Osteocyte (in vitro differentiated cells): ENCODE measurements at places on chromosomes 16 and 17.

DNA sequence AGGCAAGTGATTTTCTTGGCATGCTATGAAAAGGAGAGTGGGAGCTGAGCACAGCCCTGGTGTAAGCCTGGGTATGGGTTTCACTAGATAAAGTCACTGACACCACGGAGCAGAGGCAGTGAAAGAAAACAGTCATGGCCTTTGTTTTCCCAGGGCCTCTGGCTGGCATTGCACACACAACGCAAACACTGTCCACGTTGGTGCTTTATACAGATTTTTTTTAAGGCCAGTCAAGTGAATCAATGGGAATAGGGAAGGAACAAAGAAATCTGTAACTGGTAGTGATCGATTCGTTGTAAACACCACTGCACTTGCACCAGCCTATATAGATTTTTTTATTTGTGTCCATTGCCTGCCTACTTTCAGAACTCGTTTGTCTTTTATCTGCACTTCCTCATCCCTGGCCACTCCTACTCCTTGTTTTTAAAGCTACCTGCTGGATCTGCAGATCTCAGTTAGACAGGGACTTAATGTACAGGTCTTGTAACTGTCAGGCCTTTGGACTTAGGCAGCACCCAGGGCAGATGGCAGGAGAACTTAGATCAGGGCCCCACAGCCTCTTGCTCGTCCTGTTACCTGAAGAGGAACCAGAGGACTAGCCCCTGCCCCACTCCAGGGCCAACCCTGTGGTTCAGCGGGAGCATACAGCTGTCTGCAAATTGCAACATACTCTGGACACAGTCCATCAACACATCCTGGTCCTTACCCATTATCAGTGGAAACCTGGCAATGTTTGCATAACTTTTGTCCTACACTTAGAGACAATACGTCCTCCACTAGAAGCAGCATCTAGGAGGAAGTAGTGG, 10.6 kb upstream of the TMIGD1 start:
- peak overlapping the region; percentile 47 for H3K27ac ChIP-seq
- no peak overlapping the region for H3K4me3 ChIP-seq
- no peak for DNase-seq
- peaks cover 38% of the 10 kb centered on the region for H3K4me1 ChIP-seq
- H3K27me3 ChIP-seq: peaks cover 5% of the 10 kb centered on the region

GRCh38 chr17:80030730-80031410, 4.8 kb downstream of the TBC1D16 start:
- H3K27ac ChIP-seq: no peak overlapping the region
- no peak overlapping the region for H3K4me3 ChIP-seq
- DNase-seq: no peak
- H3K4me1 ChIP-seq: peaks cover 46% of the 10 kb centered on the region

DNA sequence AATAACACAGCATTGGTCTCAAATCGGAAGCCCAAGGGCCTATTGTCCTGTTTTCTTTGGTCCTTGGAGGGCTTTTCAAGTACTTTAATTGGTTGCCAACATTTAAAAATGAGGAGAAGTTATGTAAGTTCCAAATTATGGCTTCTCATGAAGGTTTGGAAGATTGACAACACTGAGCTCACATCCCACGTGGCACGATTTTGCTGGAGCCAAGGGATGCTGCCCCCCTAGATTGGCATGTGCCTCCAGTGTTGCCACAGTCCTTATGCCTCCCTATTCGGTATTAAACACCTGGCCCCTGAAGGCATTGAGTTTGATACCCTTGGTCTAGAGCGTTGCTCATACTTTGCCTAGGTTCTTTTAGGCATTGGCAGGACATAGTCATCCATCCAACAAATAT, 108.0 kb downstream of the ZNF18 start:
- H3K36me3 ChIP-seq: no peaks in the 10 kb centered on the region
- H3K27ac ChIP-seq: no peak overlapping the region
- DNase-seq: no peak
- H3K4me3 ChIP-seq: no peak overlapping the region
- H3K27me3 ChIP-seq: no peaks in the 10 kb centered on the region

DNA sequence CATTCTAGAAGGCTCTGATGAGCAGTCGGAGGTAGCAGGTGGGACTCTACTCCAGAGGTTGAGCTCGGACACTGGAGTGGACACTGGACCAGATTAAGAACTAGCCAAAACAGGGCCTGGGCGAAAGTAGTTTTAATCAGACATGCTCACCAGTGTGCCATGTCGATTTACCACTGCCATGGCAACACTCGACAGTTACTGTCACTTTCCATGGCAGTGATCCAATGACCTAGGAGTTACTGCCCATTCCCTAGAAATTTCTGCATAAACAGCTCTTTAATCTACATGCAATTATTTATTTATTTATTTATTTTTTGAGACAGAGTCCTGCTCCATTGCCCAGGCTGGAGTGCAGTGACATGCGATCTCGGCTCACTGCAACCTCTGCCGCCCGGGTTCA, 7.2 kb upstream of the METTL9 start:
- no peak overlapping the region for H3K4me3 ChIP-seq
- H3K27ac ChIP-seq: no peak overlapping the region
- peaks cover 2% of the 10 kb centered on the region for H3K4me1 ChIP-seq

DNA sequence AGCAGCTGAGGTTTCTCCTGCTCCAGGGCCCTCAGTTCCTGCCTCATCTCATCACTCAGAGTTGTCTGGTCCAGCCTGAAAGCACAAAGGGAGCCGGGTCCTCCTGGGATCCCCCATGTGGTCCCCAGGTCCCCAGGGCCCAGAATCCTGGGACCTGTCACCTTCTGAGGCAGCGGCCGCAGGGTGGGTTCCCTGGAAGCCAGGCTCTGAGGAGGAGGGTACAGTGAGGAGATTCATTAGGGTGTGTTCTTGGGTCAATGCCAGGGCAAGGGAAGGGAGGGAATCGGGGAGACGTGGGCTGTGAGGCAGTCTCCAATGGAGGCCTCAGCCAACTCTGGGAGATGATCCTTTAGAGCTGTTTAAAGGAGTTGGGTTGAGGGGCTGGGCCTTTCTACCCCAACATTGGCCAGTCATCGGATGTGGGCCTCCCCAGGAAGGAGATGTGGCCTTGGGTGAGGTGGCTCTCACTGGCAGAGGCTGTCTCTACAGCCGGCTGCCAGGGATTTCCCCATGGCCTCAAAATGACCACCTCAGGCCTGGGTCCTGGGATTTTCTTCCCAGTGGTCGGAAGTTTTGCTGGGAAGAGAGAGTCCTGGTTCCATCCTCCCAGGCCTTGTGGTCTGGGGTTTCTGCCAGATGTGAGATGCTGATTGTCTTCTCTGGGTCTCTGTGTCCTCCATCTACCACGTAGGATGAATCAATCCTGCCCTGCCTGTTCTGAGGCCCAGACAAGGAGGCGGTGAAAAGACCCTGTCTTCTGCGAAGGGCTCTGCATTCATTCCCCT, 47.3 kb downstream of the NLRP1 start:
- H3K4me3 ChIP-seq: no peak overlapping the region
- H3K4me1 ChIP-seq: no peaks in the 10 kb centered on the region
- DNase-seq: no peak
- no peaks in the 10 kb centered on the region for H3K36me3 ChIP-seq
- no peak overlapping the region for H3K27ac ChIP-seq
- no peaks in the 10 kb centered on the region for H3K27me3 ChIP-seq

DNA sequence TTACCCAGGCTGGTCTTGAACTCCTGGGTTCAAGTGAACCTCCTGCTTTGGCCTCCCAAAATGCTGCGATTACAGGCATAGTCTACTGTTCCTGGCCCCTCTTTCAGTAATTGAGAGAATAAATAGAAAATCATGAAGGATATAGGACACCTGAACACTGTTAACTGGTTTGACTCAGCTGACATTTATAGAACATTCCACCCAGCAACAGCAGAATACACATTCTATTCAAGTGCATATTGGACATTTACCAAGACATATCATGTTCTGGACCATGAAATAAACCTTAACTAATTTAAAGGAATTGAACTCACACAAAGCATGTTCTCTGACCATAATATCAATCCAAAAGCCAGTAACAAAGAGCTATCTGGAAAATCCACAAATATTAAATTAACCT, 19.8 kb upstream of the BAIAP2 start:
- peaks cover 12% of the 10 kb centered on the region for H3K36me3 ChIP-seq
- H3K4me3 ChIP-seq: no peak overlapping the region

DNA sequence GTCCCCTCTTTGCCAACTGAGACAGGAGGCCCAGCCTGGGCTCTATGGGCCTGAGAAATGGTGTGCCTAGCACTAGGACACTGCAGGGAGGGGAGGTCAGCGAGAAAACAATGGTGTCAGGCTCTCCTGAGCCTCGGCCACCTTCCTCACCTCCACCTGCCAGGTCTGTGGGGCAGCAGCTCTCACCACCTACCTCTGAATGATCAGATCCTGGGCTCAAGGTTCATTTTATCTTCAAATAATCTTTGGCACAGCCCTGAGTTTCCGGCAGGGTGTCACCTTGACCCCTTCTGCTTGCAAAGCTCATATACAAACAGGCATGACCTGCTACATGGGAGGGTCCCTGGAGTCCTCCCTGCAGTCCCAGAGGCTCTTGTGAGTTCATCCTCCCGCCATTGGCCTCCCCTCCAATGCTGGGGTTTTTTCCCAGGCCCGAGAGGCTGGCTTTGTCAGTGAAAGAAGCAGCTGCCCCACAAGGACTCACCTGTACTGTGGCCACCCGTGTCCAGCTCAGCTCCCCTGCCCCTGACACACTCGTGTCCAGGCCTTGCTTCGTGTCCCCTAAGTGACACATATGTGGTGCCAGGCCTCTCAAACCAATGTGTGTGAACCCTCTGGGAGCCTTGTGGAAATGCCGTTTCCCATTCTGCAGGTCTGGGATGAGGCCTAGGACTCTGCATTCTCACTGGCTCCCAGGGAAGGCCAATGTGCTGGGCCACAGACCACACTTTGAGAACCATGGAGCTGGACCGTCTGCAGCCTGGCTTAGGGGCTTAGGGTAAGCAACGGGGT, 176.8 kb upstream of the CIBAR2 start:
- no peak for DNase-seq
- peaks cover 45% of the 10 kb centered on the region for H3K4me1 ChIP-seq
- H3K36me3 ChIP-seq: no peaks in the 10 kb centered on the region
- H3K27ac ChIP-seq: no peak overlapping the region

- no peak overlapping the region for H3K27ac ChIP-seq
- DNase-seq: no peak
- H3K27me3 ChIP-seq: peaks cover 2% of the 10 kb centered on the region
- peaks cover 7% of the 10 kb centered on the region for H3K4me1 ChIP-seq
- no peaks in the 10 kb centered on the region for H3K36me3 ChIP-seq
- peak overlapping the region; percentile 10 for H3K4me3 ChIP-seq
Observed at GRCh38 chr16:2719328-2720063, 528 bp downstream of the PRSS27 start.

- peaks cover 34% of the 10 kb centered on the region for H3K36me3 ChIP-seq
- no peak overlapping the region for H3K27ac ChIP-seq
Observed at GRCh38 chr17:27621536-27621935, 9.5 kb upstream of the LGALS9 start.

GRCh38 chr17:9670596-9670995, 25.3 kb downstream of the USP43 start:
- no peak for DNase-seq
- no peak overlapping the region for H3K27ac ChIP-seq
- H3K36me3 ChIP-seq: peaks cover 7% of the 10 kb centered on the region
- H3K4me3 ChIP-seq: no peak overlapping the region
- no peaks in the 10 kb centered on the region for H3K27me3 ChIP-seq

DNA sequence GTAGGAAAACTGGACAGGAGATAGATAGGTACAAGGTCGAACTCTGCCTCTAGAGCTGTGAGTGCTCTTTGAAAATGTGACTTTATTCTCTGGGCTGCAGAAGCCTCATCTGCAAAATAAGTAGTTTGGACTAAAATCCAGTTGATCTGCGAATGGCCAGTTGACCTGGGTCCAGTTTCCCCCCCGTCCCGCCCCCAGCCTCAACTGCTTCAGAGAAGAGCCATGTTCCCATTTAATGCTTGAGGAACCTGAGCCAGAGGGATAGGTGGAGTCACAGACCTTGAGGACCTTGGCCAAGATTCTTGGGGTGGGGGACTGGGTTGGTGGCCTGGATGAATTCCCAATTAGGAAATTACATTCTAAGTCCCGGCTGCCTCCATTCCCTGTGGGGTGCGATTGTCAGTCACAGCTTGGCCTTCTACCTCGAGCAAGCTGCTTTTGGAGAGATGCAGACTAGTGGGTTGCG, 14.1 kb downstream of the TBX2 start:
- H3K27ac ChIP-seq: no peak overlapping the region
- H3K4me1 ChIP-seq: peaks cover 30% of the 10 kb centered on the region
- no peaks in the 10 kb centered on the region for H3K27me3 ChIP-seq
- no peaks in the 10 kb centered on the region for H3K36me3 ChIP-seq
- H3K4me3 ChIP-seq: no peak overlapping the region

DNA sequence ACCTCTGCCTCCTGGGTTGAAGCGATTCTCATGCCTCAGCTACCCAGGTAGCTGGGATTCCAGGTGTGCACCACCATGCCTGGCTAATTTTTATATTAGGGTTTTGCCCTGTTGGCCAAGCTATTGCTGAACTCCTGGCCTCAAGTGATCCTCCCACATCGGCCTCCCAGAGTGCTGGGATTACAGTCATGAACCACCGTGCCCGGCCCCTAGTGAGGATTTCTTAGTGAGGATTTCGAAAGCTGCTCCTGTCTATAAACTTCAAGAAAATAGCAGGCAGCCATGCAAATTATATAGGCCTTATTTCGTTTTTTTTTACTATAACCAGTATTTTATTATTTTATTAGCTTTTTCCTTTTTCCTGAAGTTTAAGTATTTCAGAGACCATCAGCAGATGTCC, 41.6 kb downstream of the EPN2 start:
- peaks cover 29% of the 10 kb centered on the region for H3K4me1 ChIP-seq
- DNase-seq: no peak
- peak overlapping the region; percentile 48 for H3K27ac ChIP-seq
- H3K4me3 ChIP-seq: no peak overlapping the region
- H3K36me3 ChIP-seq: peaks cover 10% of the 10 kb centered on the region

DNA sequence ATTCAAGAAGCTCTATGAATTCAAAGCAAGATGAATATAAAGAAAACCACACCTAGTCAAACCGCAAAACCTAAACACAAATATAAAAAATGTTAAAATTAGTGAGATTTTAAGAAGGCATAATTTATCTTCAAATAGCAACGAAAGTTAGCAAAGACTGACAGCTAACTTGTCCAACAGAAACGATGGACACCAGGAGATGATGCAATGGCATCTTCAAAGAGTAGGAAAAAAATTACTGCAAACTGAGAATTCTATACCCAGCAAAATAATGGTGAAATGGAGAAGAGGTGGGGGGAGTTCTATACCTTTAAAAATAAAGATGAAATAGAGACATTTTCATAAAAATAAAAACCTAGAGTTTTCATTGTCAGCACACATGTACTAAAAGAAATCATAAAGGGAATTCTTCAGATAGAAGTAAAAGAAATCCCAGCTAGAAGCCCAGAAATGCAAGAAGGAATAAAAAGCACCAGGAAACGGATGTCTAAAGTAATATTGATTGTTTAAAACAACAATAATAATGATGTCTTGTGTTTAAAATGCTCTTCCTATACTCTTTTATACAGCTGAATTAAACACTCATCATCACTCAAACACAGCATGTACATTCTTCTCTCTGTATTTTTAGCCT, 24.6 kb upstream of the TANC2 start:
- H3K36me3 ChIP-seq: peaks cover 10% of the 10 kb centered on the region
- H3K27ac ChIP-seq: no peak overlapping the region
